Heart left ventricle (tissue), 16 donors: ENCODE measurements at places on chromosomes 2 and 18. TPM values are rescaled to one million over a fixed set of nuclear protein-coding genes. Genes with fewer than 3 reads are reported as not detected.

Gene KRTCAP3
- polyA plus RNA-seq, result 0.65 TPM

Gene WNT10A
- not detected for polyA plus RNA-seq

Gene LPIN1
- polyA plus RNA-seq, result 57.1 TPM

Gene DSG4
- polyA plus RNA-seq, result not detected

Gene ZEB2
- polyA plus RNA-seq, result 34.9 TPM

Gene C2orf80
- polyA plus RNA-seq, result not detected

Gene PLCL1
- polyA plus RNA-seq, result 22.0 TPM

Gene NTSR2
- polyA plus RNA-seq, result not detected

Gene GYPC
- polyA plus RNA-seq, result 131 TPM
